C1 segment of cervical spinal cord (tissue), 14 donors: ENCODE measurements at places on chromosomes 5 and 9.

- peak; percentile 9 for DNase-seq
Measured at GRCh38 chr9:68705531-68706362, 707 bp downstream of the PIP5K1B start.

GRCh38 chr9:1743121-1743960 lies 271.8 kb upstream of the SMARCA2 start:
- DNase-seq: no peak

DNA sequence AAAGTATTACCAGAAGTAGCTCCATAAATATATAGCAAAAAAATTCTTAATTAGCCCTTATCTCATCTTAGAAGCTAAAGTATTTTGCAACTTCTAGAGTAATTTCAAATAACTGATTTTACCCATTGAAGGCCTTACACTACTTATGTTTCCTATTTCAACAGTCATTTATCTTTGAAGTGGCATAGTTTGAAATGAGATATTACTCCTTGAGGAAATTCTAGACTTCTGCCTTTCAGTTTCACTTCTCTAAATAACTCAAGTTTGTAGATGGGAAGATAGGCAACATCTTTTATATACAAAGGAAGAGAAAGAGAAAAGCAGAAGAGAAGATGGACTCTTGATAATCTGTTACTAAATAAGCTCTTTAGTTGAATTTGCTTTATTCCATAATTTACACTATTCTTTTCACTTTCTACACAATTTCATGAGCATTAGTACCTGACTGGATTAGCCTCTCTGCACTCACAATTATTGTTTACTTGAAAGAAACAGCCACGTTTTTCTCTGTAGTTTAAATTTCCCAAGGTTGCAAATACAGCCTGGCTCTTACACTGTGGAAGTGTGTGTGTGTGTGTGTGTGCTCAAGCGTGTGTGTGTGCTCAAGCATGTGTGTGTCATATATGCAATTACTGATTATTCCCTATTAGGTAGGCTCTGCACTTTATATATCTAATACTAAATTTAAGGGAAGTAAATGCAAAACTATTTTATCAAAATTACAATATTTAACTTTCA lies 60.6 kb upstream of the EMB start:
- no peak for DNase-seq

GRCh38 chr5:20166456-20166855 lies 178.5 kb upstream of the CDH18 start:
- no peak for DNase-seq

GRCh38 chr9:7336356-7337065 lies 463.1 kb downstream of the DMAC1 start:
- DNase-seq: no peak

- no peak for DNase-seq
Measured at GRCh38 chr9:89522261-89522958, 24.5 kb upstream of the SEMA4D start.

DNA sequence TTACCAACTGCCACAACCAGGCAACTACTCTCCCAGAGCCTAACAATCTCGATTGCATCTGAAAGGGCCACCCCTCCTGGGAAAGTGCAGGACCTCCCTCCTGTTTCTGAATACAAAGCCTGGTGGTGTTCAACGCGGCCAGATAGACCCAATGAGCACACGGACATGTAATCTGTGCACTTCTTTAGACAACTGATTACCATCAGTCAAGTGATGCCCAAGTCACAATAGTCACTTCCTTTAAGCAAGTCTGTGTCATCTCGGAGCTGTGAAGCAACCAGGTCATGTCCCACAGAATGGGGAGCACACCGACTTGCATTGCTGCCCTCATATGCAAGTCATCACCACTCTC lies 739 bp downstream of the C9orf72 start:
- DNase-seq: peak; percentile 75

GRCh38 chr5:158727771-158728311 lies 371.9 kb downstream of the EBF1 start:
- no peak for DNase-seq

DNA sequence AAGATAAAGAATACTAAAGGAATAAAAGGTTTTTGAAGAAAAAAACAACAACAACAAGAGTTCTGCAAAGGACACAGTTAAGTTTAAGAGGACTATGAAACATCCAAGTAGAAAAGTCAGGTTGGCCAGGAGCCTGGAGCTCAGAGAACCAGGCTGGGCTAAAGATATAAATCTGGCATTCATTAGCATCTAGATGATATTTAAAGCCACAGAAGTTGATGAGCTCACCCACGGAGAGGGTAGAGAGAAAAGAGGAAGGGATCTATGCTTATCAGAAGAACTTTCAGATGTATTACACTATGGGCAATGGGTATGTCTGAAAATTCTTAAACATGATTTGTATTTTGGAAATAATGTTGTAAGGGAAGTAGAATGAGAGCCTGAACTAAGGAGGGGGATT lies 9.9 kb downstream of the MIER3 start:
- no peak for DNase-seq

- DNase-seq: no peak
Measured at GRCh38 chr5:57721226-57721625, 238.6 kb upstream of the ACTBL2 start.

- DNase-seq: no peak
Measured at GRCh38 chr5:9589049-9589835, 40.9 kb downstream of the TAS2R1 start.

GRCh38 chr5:142514196-142514595 lies 171.7 kb downstream of the FGF1 start:
- DNase-seq: no peak

- DNase-seq: no peak
Measured at GRCh38 chr9:122346478-122347347, 24.1 kb upstream of the PTGS1 start.

DNA sequence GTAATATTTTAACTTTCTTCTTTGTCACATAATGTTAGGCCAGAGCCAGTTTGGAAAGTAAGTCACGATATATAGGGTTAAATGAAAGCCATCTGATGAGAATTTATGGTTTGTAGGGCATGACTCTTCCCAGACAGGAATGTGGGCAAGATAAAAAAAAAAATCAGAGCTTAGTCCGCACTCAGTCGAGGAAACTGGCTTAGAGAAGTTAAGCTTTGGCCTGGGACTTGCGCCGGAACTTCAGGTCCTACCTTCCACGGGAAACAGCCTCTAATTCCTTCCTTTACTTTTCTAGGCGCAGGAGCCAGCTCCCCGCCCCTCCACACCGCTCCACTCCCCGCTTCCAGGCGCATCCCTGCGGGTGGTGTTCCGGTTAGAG lies 475 bp downstream of the DDX31 start:
- no peak for DNase-seq

DNA sequence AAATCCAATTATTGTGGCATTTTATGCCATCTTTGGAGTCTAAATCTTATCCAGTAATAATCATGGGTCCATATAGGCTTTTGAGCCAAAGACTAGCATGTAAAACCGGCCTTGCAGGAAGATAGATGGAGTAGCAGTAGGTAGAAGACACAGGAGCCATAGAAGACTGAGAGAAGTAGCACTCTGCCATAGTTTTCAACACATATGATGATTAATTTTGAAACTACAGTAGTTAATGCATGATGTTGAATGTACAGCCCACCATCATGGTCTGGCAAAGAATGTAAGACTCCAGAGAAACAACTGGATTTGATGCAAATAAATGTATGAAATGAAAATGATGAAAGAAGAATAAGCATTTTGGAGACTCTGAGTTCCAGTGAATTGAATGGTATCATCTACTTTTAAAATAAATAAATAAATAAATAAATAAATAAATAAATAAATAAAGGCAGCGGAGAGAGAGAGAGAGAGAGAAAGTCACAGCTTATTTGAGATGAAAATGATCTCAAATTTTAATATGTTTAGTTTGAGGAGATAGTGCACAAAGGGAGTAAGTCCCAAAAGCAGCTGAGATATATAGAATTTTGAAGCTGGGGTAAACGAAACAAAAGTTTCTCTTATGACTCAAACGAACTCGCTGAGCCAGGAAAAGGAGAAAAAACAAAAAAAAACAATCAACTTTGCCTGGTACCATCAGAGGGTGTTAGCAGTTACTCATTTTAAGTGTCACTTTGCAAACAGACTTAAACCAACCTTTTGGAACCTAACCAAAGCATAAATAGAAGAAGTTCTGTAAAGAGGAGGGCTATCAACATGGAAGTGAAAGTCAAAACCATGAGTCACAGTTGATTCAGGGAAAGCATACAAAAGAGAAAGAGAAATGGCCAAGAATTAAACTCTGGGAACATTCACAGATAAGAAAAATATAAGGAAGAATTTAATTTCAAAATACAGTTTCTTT lies 388.7 kb downstream of the CETN3 start:
- no peak for DNase-seq

GRCh38 chr9:121138561-121138960 lies 63.1 kb downstream of the RAB14 start:
- no peak for DNase-seq

GRCh38 chr5:178201927-178202235 lies 2.5 kb upstream of the HNRNPAB start:
- no peak for DNase-seq

- no peak for DNase-seq
Measured at GRCh38 chr5:55037046-55037771, 13.2 kb downstream of the GZMK start.

GRCh38 chr5:77906806-77907205 lies 130.7 kb upstream of the TBCA start:
- no peak for DNase-seq

GRCh38 chr5:33565324-33565723 lies 124.6 kb downstream of the TARS1 start:
- no peak for DNase-seq

GRCh38 chr5:127685662-127686061 lies 17.5 kb upstream of the CCDC192 start:
- no peak for DNase-seq

DNA sequence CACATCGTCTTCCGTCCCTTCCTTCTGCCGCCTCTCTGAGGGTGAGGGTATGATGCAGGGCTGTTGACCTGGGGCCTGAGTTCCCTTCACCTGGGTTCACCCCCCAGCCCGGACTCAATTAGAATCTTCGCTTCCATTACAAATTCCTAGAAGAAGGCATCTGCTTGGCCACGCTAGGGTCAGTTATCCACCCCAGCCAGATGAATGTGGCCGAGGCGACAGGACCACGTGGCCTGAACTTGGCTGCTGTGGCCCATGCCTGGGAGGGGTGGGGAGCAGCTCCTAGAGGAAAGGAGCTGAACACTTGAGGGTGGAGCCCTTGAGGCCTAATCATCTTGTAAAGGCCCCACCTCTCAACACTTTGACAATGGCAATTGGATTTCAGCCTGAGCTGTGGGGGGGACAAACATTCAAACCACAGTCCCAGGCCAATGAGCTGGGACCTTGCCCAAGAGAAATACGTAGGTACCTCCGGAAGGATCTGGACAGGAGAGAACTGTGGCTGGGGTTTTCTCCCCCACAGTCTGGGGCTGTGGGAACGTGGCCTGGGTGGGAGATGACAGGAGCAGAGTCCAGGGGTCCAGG lies 90.6 kb upstream of the ADAMTS2 start:
- no peak for DNase-seq

DNA sequence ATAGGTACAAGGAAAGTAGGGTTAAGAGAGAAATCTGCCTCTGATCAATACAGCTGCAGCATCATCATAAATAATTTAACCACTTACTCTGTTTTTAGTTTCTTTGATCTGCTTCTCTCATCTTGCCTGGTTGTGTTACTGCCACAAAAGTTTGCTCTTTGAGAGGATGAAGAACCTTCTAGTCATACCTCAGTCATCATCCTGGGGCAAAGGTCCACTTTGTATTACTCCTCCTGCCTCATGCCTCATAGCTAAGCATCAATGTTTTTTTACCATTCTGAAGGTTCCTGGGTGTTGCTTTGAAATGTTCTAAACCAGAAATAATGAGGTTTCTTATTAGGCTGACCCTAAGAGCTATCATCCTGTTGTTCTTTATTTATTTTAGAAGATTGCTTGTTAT lies 17.1 kb upstream of the TRIM36 start:
- DNase-seq: no peak

DNA sequence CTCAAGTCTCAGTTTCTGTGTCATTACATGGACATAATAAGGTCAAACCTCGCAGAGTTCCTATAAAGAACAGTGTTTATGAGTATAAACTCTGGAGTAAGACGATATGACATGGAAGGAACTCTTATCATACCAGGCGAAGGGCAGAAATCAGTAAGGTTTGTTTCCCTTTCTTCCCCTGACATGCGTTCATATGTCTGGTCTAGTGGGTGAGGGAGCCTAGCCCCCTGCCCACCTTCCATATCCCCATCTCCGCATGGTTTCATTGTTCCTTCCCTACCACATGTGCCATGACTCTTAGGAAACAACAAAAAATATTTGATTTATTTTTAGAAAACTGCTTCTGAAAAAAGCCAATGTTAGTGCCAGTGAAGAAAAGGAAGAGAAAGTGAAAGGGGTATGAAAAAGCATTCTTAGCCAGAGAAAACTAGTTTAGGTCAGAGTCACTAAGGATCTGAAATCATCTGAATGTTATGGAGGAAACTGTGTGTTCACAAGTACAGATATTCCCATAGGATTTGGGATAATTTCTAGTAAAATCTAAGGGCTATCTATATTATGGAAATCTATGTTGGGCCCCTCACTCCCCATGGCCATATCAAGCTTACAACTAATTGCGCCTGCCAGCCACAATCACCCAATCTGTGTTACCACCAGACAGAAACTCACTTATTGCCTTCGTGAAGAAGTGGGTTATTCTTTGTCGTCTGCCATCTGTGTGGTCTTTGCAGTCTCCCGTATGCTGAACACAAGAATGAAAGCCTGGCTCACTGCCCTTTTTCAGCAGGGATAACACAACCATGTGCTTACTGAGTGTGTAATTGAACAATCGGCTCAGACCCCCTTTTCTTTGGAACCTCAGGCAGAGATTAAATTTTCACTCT lies 19.9 kb upstream of the HMHB1 start:
- no peak for DNase-seq

GRCh38 chr5:27462936-27463335 lies 424.6 kb upstream of the CDH9 start:
- no peak for DNase-seq
